Mesendoderm (in vitro differentiated cells): ENCODE measurements at places on chromosomes 7 and 10.

DNA sequence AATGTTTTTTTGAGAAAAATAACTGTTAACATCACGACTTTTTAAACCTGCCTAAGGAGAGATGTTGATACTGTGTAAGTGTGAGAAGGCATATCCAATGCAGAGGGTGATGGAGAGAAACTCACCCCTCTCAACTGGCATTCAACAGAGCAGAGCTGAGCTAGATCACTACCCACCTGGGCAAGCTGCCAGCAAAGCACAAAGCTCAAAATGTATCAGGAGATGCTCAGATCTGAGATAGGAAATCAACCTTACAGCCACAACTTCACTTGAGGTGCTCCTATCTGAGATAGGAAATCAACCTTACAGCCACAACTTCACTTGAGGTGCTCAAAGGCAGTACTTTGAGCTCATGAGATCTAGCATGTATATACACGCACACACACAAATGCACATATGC is 151.5 kb upstream of the PDE1C start:
- H3K27ac ChIP-seq = no peak overlapping the region
- H3K4me3 ChIP-seq = no peak overlapping the region
- no peak for DNase-seq
- no peaks in the 10 kb centered on the region for H3K27me3 ChIP-seq
- H3K4me1 ChIP-seq = no peaks in the 10 kb centered on the region
- no peaks in the 10 kb centered on the region for H3K36me3 ChIP-seq

GRCh38 chr10:99450156-99450555 is 19.7 kb upstream of the GOT1 start:
- no peaks in the 10 kb centered on the region for H3K36me3 ChIP-seq
- H3K27ac ChIP-seq = no peak overlapping the region
- no peak overlapping the region for H3K4me3 ChIP-seq
- H3K27me3 ChIP-seq = no peaks in the 10 kb centered on the region
- H3K4me1 ChIP-seq = no peaks in the 10 kb centered on the region

- H3K27me3 ChIP-seq = no peaks in the 10 kb centered on the region
- no peak overlapping the region for H3K4me3 ChIP-seq
- no peak overlapping the region for H3K27ac ChIP-seq
- DNase-seq = no peak
- H3K36me3 ChIP-seq = no peaks in the 10 kb centered on the region
Measured at GRCh38 chr7:26930201-26930600, 65.8 kb upstream of the SKAP2 start.

GRCh38 chr10:3606309-3606708 is 178.7 kb downstream of the KLF6 start:
- no peaks in the 10 kb centered on the region for H3K27me3 ChIP-seq
- DNase-seq = no peak
- no peaks in the 10 kb centered on the region for H3K36me3 ChIP-seq
- no peak overlapping the region for H3K4me3 ChIP-seq
- H3K4me1 ChIP-seq = no peaks in the 10 kb centered on the region
- no peak overlapping the region for H3K27ac ChIP-seq

GRCh38 chr7:18395868-18396267 is 99.7 kb upstream of the HDAC9 start:
- DNase-seq = no peak
- H3K36me3 ChIP-seq = no peaks in the 10 kb centered on the region
- H3K4me1 ChIP-seq = no peaks in the 10 kb centered on the region
- H3K27me3 ChIP-seq = no peaks in the 10 kb centered on the region
- no peak overlapping the region for H3K27ac ChIP-seq
